ENCODE measurements at places on chromosomes 5 and 9. TPM values are rescaled to one million over a fixed set of nuclear protein-coding genes. Genes with fewer than 3 reads are reported as not detected.

Gene MSMP
- total RNA-seq, result 0.61 TPM

Gene ASTN2
- 4.9 TPM for total RNA-seq

Gene PGGT1B
- 28.6 TPM for total RNA-seq

Gene SPATA31A3
- not detected for total RNA-seq

- H3K27ac ChIP-seq, result no peak overlapping the region
- peaks cover 11% of the 10 kb centered on the region for H3K36me3 ChIP-seq
- DNase-seq, result no peak
- H3K4me3 ChIP-seq, result no peak overlapping the region
- H3K4me1 ChIP-seq, result peaks cover under 1% of the 10 kb centered on the region
These were observed 103.8 kb downstream of the GIN1 start for GRCh38 chr5:103016167-103016566.

GRCh38 chr5:95969651-95970358 lies 8.2 kb upstream of the ELL2 start:
- no peaks in the 10 kb centered on the region for H3K36me3 ChIP-seq
- H3K4me3 ChIP-seq, result no peak overlapping the region
- H3K27me3 ChIP-seq, result peaks cover 6% of the 10 kb centered on the region
- no peak for DNase-seq
- no peak overlapping the region for H3K27ac ChIP-seq
- peaks cover 11% of the 10 kb centered on the region for H3K4me1 ChIP-seq

DNA sequence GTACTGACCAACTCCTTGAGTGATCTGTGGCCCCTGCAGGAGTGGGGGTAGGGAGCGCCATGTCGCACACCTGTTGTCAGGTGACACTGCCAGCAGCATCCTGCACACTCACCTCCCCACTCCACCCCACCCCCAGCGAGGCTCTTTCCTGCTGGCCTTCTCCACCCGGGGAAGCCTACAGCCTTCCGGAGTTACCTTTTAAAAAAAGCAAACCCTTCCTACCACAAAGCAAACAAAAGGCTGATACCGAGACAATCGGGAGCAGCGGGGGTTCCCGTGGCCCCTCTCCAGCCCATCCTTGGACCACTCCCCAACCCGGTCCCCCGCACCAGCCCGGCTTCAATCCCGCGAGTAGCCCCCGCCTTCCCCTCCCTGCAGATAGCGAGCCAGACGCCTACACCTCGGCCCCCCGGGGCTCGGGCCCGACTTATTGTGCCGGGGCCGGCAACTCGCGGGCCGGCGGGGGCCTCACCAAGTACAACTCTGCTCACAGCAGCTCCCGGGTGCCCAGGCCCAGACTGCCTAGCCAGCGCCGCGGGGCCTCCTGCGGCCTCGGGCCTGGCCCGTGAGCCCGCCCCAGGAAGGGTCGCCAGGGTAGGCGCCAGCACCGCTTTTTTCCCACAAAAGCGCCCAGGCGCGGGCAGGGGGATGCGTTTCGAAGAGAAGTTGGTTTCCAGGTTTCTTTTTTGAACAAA lies 724 bp downstream of the MACROH2A1 start:
- H3K4me3 ChIP-seq, result peak overlapping the region; percentile 88
- peaks cover 56% of the 10 kb centered on the region for H3K4me1 ChIP-seq
- DNase-seq, result peak; percentile 70
- H3K27ac ChIP-seq, result peak overlapping the region; percentile 88

- H3K27ac ChIP-seq, result no peak overlapping the region
- H3K4me1 ChIP-seq, result no peaks in the 10 kb centered on the region
- no peak overlapping the region for H3K4me3 ChIP-seq
- no peak for DNase-seq
- H3K36me3 ChIP-seq, result no peaks in the 10 kb centered on the region
These were observed 14.7 kb downstream of the LHX3 start for GRCh38 chr9:136190237-136190601.

GRCh38 chr9:2494562-2494961 lies 127.0 kb upstream of the VLDLR start:
- H3K36me3 ChIP-seq, result no peaks in the 10 kb centered on the region
- DNase-seq, result no peak
- H3K4me1 ChIP-seq, result no peaks in the 10 kb centered on the region
- H3K27ac ChIP-seq, result no peak overlapping the region
- H3K27me3 ChIP-seq, result peaks cover 2% of the 10 kb centered on the region

DNA sequence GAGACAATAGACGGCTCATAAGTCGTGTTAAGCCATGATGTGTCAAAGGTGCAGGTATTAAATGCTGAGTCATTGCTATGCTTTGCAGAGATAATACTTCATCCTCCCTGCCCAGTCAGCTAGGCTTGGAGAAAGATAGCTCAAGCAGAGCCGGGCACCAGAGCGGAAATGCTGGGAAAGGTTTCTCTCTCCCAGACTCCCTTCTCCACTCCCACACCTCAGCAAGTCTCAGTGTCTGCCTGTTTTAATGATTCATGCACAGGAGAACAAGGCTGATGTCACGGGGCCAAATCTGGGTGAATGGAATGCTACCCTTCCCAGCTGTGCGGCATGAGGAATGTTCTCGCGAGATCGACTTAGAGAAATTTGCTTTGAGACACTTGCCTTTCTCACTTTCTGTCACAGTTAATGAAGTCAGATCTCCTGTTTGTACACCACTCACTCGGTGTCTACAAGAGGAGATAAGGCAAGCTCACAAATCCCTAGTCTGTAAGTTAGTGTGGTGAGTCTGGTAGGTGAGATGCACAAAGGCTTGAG lies 204.4 kb downstream of the EFNA5 start:
- no peak for DNase-seq
- H3K4me1 ChIP-seq, result peaks cover 4% of the 10 kb centered on the region
- H3K4me3 ChIP-seq, result no peak overlapping the region

DNA sequence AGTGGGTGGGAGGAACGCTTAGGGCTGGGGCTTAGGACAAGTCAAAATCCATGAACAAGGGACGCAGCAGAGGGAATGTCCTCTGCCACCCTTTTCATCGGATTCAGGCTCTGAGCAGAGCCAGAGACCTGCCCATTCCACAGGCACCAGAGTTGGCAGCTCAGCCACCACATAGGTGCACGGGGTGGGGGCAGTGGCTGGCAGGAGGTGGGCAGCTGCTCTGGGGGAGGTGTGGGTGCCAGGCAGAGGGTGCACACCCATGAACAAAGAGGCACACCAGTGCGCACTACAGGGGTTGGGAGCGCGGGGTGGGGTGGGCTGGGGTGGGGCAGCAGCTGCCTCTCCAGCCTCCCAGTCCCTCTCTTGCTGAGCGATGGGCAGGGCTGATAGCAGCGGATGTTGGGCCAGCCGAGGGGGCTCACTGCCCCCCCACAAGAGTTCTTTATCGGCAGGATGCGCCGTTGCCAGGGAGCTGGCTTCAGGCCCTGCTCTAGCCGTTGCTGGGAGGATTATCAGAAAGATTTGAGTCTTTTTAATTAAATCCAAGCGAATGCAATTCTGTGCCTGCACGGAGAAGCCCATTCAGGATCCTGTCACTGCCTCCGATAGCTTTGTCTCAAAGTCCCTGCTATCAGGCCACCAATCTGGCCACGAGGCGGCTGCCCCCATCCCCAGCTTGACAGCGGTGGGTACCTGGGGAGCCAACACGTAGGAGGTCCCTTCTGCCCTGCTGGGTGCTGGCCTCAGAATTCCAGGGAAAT lies 64.3 kb upstream of the LMX1B start:
- peaks cover 3% of the 10 kb centered on the region for H3K27me3 ChIP-seq
- no peaks in the 10 kb centered on the region for H3K36me3 ChIP-seq
- no peak for DNase-seq
- H3K4me1 ChIP-seq, result no peaks in the 10 kb centered on the region
- no peak overlapping the region for H3K4me3 ChIP-seq
- H3K27ac ChIP-seq, result no peak overlapping the region

GRCh38 chr5:17077440-17078233 lies 139.8 kb upstream of the BASP1 start:
- DNase-seq, result no peak
- no peaks in the 10 kb centered on the region for H3K27me3 ChIP-seq
- H3K4me3 ChIP-seq, result no peak overlapping the region

DNA sequence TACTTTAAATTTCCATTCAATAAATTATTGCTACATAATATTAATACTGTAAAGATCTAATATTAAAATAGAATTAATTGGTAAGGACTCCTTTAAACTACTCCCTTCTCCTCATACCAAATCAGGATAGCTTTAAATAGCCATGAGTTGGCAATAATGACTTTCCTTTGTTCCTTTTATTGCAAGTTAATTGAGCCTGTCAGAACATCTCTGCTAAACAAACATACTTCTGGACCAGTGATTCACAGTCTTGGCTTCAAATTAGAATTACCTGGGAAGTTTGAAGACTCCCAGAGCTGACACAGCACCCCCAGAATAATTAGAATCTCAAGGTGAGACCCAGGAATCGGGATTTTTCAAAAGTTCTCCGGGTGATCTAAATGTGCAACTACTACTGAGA lies 18.7 kb downstream of the C5orf58 start:
- H3K27me3 ChIP-seq, result no peaks in the 10 kb centered on the region
- H3K4me3 ChIP-seq, result no peak overlapping the region
- H3K27ac ChIP-seq, result peak overlapping the region; percentile 45

GRCh38 chr5:175677571-175677970 lies 19.7 kb downstream of the HRH2 start:
- no peaks in the 10 kb centered on the region for H3K27me3 ChIP-seq
- no peak overlapping the region for H3K4me3 ChIP-seq
- H3K4me1 ChIP-seq, result peaks cover 70% of the 10 kb centered on the region

- no peak overlapping the region for H3K27ac ChIP-seq
- H3K4me1 ChIP-seq, result no peaks in the 10 kb centered on the region
- H3K36me3 ChIP-seq, result no peaks in the 10 kb centered on the region
- no peak overlapping the region for H3K4me3 ChIP-seq
- DNase-seq, result no peak
These were observed 399.0 kb downstream of the LRRC70 start for GRCh38 chr5:62977661-62978060.

GRCh38 chr5:74639807-74640449 lies 600 bp downstream of the ENC1 start:
- H3K27me3 ChIP-seq, result peaks cover 53% of the 10 kb centered on the region
- DNase-seq, result peak; percentile 47
- H3K27ac ChIP-seq, result peak overlapping the region; percentile 41
- H3K4me1 ChIP-seq, result peaks cover 30% of the 10 kb centered on the region

- H3K27me3 ChIP-seq, result no peaks in the 10 kb centered on the region
- H3K36me3 ChIP-seq, result peaks cover 5% of the 10 kb centered on the region
- DNase-seq, result no peak
- H3K27ac ChIP-seq, result peak overlapping the region; percentile 36
- H3K4me3 ChIP-seq, result peak overlapping the region; percentile 1
These were observed 33.5 kb downstream of the ELL2 start for GRCh38 chr5:95927927-95928723.

DNA sequence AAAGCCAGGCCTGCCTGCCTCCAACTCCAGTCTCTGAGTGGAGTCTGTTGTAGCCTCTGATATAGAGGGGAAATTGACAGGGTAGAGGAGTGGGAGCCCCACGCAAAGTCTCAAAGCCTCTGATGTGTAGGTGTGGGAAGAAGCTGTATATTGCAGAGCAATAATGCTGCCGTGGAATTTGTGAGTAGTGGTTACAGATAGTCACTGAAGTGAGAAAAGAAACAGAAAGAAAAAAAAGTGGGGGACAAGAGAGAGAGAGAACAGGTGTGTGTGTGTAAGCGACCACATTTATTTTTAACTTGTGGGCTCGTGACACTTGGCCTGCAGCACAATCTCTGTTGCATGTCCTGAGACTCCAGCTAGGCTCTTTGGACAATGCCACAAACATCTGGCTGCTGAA lies 227.8 kb downstream of the NSG2 start:
- H3K27ac ChIP-seq, result no peak overlapping the region
- DNase-seq, result no peak
- no peaks in the 10 kb centered on the region for H3K4me1 ChIP-seq
- H3K27me3 ChIP-seq, result no peaks in the 10 kb centered on the region
- no peak overlapping the region for H3K4me3 ChIP-seq

DNA sequence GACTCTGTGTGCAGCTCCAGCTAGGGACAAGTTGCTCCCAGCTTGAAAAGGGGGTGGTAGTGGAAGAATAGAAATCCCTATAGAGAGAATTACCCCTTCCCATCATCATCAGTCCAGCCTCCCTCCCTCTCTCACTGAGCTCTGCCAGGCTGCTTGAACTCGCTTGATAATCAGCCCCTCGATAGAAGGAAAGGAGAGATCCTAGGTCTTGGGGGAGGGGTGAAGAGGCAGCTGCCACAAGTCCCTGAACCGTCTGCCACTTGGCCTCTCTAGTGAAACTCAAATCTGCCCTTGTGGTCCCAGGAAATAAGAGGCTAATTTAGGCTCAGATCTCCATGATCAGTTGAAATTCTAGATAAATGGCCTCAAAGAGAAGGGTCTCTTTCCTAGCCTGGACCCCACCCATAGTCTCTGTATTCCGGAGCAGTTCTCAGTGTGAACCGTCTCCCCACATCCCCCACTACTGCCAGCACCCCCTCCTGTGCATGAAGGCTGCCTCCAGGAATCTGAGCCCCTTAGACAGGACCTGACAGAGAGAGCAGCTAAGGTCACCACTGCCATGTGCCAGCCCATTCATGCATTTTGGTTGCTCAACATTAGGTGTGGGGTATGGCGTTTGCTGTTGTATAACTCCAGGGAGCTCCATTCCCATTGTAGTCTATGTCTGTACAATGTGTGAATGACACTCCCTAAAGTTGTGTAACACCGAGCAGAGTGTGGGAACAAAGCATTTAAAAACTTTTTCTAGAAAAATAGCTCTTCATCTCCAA lies 5.5 kb downstream of the DNAJB5 start:
- peaks cover 3% of the 10 kb centered on the region for H3K36me3 ChIP-seq
- peaks cover 20% of the 10 kb centered on the region for H3K4me1 ChIP-seq
- DNase-seq, result no peak
- H3K27ac ChIP-seq, result no peak overlapping the region
- no peaks in the 10 kb centered on the region for H3K27me3 ChIP-seq
- H3K4me3 ChIP-seq, result no peak overlapping the region

- H3K36me3 ChIP-seq, result no peaks in the 10 kb centered on the region
- H3K27me3 ChIP-seq, result peaks cover 53% of the 10 kb centered on the region
- no peak overlapping the region for H3K4me3 ChIP-seq
- DNase-seq, result no peak
- no peak overlapping the region for H3K27ac ChIP-seq
These were observed 1.4 kb downstream of the TJP2 start for GRCh38 chr9:69175486-69175885.

DNA sequence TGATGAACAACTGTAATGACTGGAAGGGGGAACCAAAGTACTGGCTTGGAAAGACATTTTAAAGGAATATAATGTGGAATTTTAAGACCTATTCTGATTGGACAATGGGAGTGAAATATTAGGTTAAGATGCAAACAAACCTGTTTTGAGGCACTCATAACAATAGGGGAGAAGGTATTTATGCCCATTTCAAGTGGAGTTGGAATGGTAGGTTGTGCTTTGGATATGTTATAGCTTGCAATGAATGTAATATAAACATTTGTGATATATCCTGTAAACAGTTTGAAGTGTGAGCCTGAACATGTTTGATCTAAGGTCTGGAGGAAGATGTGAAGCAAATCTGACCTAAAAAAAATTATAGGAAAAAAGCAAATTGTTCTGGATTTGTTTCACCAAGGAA lies 129.6 kb upstream of the GRHPR start:
- DNase-seq, result no peak
- peaks cover 52% of the 10 kb centered on the region for H3K4me1 ChIP-seq
- H3K27ac ChIP-seq, result no peak overlapping the region
- H3K36me3 ChIP-seq, result peaks cover 21% of the 10 kb centered on the region

GRCh38 chr5:38922199-38922598 lies 76.4 kb downstream of the OSMR start:
- peaks cover 28% of the 10 kb centered on the region for H3K27me3 ChIP-seq
- no peaks in the 10 kb centered on the region for H3K4me1 ChIP-seq
- no peak overlapping the region for H3K27ac ChIP-seq
- no peak overlapping the region for H3K4me3 ChIP-seq

GRCh38 chr9:101119206-101119819 lies 90.8 kb downstream of the PLPPR1 start:
- H3K4me1 ChIP-seq, result no peaks in the 10 kb centered on the region
- no peaks in the 10 kb centered on the region for H3K27me3 ChIP-seq
- no peak overlapping the region for H3K27ac ChIP-seq
- peak; percentile 28 for DNase-seq
- H3K4me3 ChIP-seq, result no peak overlapping the region

Data from activated CD8-positive, alpha-beta T cell treated with anti-CD3 and anti-CD28 coated beads, Interleukin-2, amount 10 ng/mL, durations not matched to agents 7 days and 5 days (primary cell).